ENCODE measurements at places on chromosomes 6 and 20.

GRCh38 chr6:52416629-52417151, 3.5 kb upstream of the EFHC1 start:
- no peaks in the 10 kb centered on the region for H3K36me3 ChIP-seq
- no peak overlapping the region for H3K27ac ChIP-seq
- peaks cover 17% of the 10 kb centered on the region for H3K4me1 ChIP-seq
- no peak overlapping the region for H3K4me3 ChIP-seq
- no peaks in the 10 kb centered on the region for H3K27me3 ChIP-seq

- H3K4me3 ChIP-seq, result no peak overlapping the region
- ATAC-seq, result no peak
- no peaks in the 10 kb centered on the region for H3K36me3 ChIP-seq
Measured at GRCh38 chr20:673603-674001, 2.0 kb downstream of the SCRT2 start.

DNA sequence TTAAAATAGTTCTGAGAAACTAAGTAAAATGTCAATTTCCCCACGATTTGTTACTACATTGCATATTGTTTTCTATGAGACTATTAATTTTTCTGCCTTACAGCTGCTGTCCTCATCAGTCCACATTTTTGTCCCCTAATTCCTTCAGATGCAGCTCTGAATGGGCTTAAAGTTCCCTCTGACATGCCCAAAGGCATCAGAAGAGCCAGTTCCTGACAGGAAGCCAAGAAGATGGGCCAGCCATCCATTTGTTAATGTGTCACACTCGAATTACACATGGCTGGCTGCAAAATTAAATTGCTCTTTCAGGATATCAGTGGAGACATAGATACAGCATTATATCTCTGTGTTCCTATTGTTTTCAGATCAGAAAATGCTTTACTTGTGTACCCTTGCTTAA, 1223.0 kb downstream of the EPHA7 start:
- H3K4me3 ChIP-seq, result no peak overlapping the region
- H3K27ac ChIP-seq, result no peak overlapping the region
- H3K27me3 ChIP-seq, result no peaks in the 10 kb centered on the region
- ATAC-seq, result no peak
- no peaks in the 10 kb centered on the region for H3K36me3 ChIP-seq

- H3K27ac ChIP-seq, result no peak overlapping the region
- no peak overlapping the region for H3K4me3 ChIP-seq
- peaks cover 4% of the 10 kb centered on the region for H3K27me3 ChIP-seq
- H3K36me3 ChIP-seq, result no peaks in the 10 kb centered on the region
Measured at GRCh38 chr6:81934936-81935335, 182.5 kb upstream of the TENT5A start.

GRCh38 chr6:16244446-16244845, 6.1 kb downstream of the GMPR start:
- H3K36me3 ChIP-seq, result no peaks in the 10 kb centered on the region
- peaks cover 4% of the 10 kb centered on the region for H3K27me3 ChIP-seq
- H3K4me3 ChIP-seq, result no peak overlapping the region
- H3K4me1 ChIP-seq, result no peaks in the 10 kb centered on the region
- H3K27ac ChIP-seq, result no peak overlapping the region

- H3K27me3 ChIP-seq, result peaks cover 7% of the 10 kb centered on the region
- no peak overlapping the region for H3K4me3 ChIP-seq
- H3K36me3 ChIP-seq, result no peaks in the 10 kb centered on the region
- H3K4me1 ChIP-seq, result peaks cover 13% of the 10 kb centered on the region
- H3K27ac ChIP-seq, result no peak overlapping the region
- no peak for ATAC-seq
Measured at GRCh38 chr6:53588816-53589509, 44.1 kb upstream of the GCLC start.

DNA sequence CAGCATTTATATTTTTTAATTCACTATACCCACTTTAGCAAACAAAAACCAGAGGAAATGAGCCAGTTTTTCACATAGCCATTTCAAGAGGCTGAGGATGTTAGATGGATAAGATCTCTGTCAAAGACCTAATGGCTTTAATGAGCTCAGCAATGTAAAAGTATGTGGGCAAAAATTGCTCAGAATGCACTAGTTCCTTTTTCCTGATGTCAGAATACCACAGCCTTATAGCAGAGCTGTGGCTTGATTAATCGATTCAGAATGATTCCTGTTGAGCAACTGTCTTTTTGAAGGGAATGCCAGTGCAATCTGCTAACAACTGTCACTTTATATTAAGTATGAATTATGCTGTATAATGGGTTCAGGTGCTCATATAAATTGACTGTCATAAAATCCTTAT, 100.6 kb upstream of the HIVEP1 start:
- no peak overlapping the region for H3K27ac ChIP-seq
- H3K27me3 ChIP-seq, result no peaks in the 10 kb centered on the region
- no peaks in the 10 kb centered on the region for H3K36me3 ChIP-seq
- no peaks in the 10 kb centered on the region for H3K4me1 ChIP-seq
- ATAC-seq, result peak; percentile 35
- H3K4me3 ChIP-seq, result no peak overlapping the region

DNA sequence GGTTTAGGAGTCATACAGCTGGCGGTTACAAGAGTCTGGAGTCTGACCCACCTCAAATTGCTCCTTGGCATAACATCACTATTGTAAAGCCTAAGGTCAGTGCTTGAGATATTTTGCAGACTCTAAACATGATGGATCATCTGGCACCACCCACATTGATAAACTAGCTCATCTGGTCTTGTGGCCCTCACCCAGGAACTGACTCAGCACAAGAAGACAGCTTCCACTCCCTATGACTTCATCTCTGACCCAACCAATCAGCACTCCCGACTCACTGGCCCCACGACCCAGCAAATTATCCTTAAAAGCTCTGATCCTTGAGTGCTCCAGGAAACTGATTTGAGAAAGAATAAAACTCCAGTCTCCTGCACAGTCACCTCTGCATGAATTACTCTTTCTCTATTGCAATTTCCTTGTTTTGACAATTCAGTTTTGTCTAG, 115.9 kb downstream of the CD24 start:
- no peak overlapping the region for H3K27ac ChIP-seq
- no peaks in the 10 kb centered on the region for H3K4me1 ChIP-seq
- no peaks in the 10 kb centered on the region for H3K36me3 ChIP-seq

- H3K27me3 ChIP-seq, result peaks cover 5% of the 10 kb centered on the region
- peaks cover 4% of the 10 kb centered on the region for H3K4me1 ChIP-seq
- no peak overlapping the region for H3K27ac ChIP-seq
- no peak for ATAC-seq
Measured at GRCh38 chr6:87919416-87919815, 128.2 kb upstream of the SPACA1 start.

DNA sequence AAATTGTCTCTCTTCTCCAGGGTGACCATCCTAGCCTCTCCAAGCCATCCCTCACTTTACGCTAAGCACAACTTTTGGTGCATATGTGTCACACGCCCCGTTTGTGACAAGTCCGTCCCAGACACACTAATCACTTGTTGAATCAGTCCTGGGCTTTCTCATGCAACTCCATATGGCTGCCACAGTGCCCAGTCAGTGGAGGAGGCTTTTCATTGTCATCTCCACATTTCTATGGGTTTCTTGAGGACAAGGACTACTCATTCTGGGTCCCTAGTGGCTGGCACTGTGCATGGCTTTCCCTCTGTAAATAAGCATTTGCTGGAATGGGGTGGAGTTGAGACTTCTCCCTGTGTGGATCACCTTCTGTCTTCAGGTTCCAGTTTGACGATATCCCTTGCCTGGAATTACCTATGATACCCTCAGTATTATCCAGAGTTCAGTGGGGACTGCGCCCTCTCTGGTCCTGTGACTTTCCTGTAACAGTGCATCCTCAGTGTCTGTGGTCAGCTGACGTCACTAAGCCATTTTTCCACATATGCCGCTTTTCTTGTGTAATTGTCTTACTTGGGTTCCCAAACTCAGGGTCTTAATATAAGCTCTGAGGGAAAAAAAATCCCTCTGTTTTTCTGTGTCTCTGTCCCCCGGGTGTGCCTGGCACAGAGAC, 59.8 kb upstream of the MYL9 start:
- ATAC-seq, result no peak
- H3K36me3 ChIP-seq, result no peaks in the 10 kb centered on the region
- no peak overlapping the region for H3K4me3 ChIP-seq
- peak overlapping the region; percentile 61 for H3K27ac ChIP-seq

- H3K4me3 ChIP-seq, result peak overlapping the region; percentile 86
- no peaks in the 10 kb centered on the region for H3K27me3 ChIP-seq
- H3K36me3 ChIP-seq, result peaks cover 74% of the 10 kb centered on the region
- H3K27ac ChIP-seq, result peak overlapping the region; percentile 85
Measured at GRCh38 chr6:43020847-43021246, 576 bp upstream of the RRP36 start.

DNA sequence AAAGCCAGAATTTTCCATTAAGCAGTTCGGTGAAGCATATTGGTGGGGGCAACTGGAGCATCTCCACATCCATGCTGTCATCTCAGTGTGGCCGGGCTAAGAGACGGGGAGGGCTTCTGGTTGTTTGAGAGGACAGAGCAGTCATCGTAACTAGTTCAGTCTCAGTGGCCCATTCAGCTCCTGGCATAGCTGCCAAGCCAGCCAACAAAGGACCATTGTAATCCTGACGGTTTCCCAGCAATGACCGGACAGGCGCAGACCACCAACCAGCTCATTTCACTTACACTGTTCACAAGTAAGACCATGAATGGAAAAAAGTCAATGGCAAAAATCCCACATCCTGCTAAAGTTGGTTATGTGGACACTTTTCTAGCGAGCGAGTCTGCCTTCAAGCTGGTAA, 14.9 kb upstream of the HDDC2 start:
- ATAC-seq, result no peak
- no peaks in the 10 kb centered on the region for H3K4me1 ChIP-seq
- no peak overlapping the region for H3K4me3 ChIP-seq

GRCh38 chr6:97092673-97093305, 168.3 kb downstream of the KLHL32 start:
- no peaks in the 10 kb centered on the region for H3K4me1 ChIP-seq
- ATAC-seq, result no peak
- H3K4me3 ChIP-seq, result no peak overlapping the region
- no peaks in the 10 kb centered on the region for H3K27me3 ChIP-seq
- H3K36me3 ChIP-seq, result no peaks in the 10 kb centered on the region
- no peak overlapping the region for H3K27ac ChIP-seq

DNA sequence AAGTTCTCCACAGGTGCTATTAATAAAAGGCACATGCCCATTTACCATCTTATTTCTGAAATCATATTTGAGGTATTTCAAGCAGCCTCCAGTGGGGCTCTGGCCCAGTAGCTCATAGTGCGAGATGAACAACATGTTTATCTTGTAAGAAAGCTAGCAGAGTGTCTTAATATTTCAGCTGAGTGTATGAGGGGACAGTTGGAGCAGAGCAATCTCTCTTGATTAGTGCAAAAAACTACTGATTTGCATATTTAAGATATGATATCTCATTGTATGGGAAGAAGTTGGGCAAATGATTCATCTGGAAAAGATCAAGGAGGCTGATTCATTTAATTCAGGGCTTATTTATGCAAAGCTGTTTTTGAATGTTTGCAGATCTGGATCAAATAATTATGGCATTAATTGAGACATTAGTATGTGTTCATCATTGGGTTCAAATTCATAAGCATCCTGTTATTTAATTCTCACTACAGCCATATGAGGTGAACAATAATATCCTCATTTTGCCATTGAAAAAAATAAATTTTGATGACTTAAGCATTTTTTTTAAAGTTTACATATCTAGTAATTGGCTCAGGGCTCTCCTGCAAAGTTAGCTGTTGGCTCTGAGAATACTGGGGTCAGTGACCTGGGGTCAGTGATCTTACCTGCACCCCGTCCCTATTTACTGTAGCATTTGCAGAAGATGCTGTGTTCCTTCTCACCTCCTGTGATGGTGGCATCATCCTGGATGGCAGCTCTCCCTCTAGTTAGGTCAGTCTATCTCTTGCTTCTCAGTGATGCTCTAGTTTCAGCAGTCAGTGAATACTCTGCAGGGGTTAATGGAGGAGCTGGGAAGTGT, 24.1 kb upstream of the GCLC start:
- ATAC-seq, result no peak
- no peak overlapping the region for H3K27ac ChIP-seq
- no peaks in the 10 kb centered on the region for H3K36me3 ChIP-seq
- H3K27me3 ChIP-seq, result peaks cover 10% of the 10 kb centered on the region
- H3K4me3 ChIP-seq, result no peak overlapping the region

- peak overlapping the region; percentile 62 for H3K27ac ChIP-seq
- no peak overlapping the region for H3K4me3 ChIP-seq
- no peaks in the 10 kb centered on the region for H3K27me3 ChIP-seq
- peak; percentile 43 for ATAC-seq
- peaks cover 100% of the 10 kb centered on the region for H3K36me3 ChIP-seq
Measured at GRCh38 chr6:85620308-85620707, 22.4 kb downstream of the SYNCRIP start.

DNA sequence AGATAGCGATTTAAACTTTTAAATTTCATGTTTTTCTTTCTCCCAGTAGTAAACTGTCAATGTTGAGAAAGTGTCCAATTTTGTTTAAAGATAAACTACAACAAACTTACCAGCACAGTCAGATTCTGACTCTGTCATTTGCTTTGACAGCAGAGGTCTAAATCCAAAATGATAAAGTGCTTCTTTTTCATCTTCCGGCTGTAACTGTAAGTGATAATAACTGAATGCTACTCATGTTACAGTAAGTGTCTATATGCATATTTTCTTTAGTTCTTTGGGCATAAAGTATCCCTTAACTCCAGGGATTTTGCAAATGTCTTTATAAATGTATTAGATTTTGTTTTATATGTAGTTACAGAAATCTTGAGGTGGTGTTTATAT, 610.4 kb downstream of the RFPL4B start:
- no peak overlapping the region for H3K27ac ChIP-seq
- no peak for ATAC-seq

DNA sequence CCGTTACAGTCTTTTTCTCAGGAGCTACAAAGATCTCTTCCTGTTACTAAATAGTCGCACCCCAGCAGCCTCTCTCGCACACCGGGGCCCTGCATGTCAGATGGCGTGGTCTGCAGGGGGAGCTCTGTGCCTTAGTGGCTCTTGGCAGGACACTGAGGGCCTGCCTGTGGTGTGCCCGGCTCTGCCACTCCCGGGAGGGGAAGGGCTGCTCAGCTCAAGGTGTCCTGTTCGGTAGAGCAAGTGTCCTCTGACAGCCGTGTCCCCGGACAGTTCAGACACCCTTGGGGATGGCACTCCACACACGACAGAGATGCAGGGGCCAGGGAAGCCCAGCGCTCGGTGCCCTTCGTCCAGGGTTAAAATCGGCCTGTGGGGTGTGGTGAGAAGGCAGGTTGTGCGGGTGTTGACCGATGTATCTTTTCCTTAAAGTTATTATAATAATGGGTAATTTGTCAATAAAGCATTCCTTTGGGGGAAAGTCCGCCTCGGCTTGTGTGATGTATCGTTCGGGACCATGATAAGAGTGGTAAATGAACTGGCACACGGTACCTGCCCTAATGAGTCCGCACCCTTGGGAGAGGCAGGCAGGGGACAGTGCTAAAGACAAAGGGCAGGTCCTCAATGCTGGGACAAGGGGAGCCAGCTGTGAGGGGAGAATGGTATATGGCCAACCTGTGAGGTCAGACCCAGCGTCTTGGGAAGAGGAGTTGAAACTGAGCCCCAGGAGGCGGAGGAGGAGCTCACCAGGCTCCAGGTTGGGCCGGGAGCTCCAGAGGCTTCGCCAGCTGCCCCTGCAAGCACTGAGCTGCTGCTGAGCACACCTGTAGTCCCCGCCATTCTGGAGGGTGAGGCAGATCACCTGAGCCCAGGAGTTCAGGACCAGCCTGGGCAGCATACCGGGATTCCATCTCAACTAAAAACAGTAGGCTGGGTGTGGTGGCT, 3.6 kb upstream of the DNAJC5 start:
- no peak overlapping the region for H3K4me3 ChIP-seq
- no peak overlapping the region for H3K27ac ChIP-seq
- no peaks in the 10 kb centered on the region for H3K27me3 ChIP-seq
- H3K36me3 ChIP-seq, result peaks cover 61% of the 10 kb centered on the region
- H3K4me1 ChIP-seq, result peaks cover 5% of the 10 kb centered on the region
- ATAC-seq, result no peak

GRCh38 chr6:75044846-75045245, 161.0 kb downstream of the COL12A1 start:
- no peaks in the 10 kb centered on the region for H3K36me3 ChIP-seq
- no peaks in the 10 kb centered on the region for H3K4me1 ChIP-seq
- H3K27me3 ChIP-seq, result no peaks in the 10 kb centered on the region
- no peak for ATAC-seq
